Common myeloid progenitor, CD34-positive (primary cell): ENCODE measurements at places on chromosomes 5 and 9.

- DNase-seq = peak; percentile 53
Measured at GRCh38 chr5:87400305-87400899, 12.3 kb downstream of the CCNH start.

- DNase-seq = peak; percentile 91
Measured at GRCh38 chr5:168585119-168585856, 6.1 kb upstream of the PANK3 start.

DNA sequence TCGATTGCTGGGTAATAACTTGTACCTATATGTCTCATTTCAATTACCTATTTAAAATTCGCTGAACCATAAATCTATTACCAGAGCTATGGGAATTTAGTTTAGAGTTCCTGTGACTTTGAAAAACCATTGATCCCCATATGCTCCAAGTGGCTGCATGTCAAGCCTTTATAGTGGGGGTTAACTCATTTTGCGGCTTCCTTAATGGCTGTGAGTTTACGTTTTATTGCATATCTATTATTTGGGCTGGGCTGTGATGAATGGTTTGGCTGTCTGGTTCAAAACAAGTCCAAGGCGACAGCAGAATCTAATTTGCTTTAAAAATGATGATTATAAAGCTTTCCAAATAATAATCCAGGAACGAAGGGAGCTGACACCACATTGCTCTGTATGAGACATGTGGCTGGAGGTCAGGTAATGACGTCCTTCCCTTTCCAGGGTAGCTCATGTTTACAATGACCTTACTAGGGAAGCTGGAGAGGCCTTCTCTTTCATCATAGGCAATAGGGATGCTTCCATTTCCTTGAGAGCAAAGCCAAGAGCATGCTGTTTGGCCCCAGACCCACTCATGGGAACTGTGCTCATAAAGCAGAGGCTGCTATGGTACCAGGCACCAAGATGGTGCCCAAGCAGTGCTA lies 258.3 kb downstream of the HSPA4 start:
- DNase-seq = no peak

DNA sequence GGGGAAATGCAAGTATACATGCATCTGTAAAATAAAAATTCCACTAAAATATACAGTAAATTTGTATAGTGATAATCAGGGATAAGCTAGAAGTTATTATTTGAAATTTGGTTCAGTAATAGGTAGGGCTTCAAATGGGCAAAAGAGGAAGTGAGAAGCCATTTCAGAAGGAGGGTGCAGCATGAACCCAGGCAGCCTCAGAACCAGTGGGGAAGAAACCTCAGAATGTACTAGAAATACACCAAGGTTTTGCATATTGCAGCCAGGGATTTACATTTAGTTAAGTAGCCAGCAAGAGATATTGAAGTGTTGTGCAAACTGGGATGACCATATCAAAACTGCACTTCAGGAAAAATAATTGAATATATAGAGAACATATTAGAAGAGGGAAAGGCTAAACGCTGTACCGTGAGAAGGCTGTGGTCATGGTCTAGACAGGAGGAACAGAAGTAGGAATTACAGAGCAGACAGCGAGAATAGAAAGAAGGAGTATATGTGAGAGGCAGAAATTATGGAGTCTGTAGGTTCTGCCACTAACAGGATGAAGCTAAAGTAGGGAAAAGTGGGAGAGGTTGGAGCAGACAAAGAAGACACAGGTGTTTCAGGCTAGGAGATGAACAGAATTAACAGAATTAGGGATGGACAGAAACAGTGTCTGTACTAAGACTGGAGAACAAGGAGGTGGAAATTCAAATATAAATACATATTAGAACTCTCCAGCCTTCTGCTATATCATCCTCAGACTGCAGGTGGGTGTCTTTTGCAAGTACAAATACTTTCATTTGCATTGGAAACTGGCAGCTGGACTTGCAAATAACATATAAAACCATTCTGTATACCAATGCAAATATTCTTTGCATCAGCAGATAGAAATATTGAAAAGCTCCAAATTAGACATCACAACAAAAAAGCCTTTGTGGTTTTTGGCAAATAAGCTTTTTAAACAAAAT lies 335.6 kb downstream of the ZNF608 start:
- no peak for DNase-seq

DNA sequence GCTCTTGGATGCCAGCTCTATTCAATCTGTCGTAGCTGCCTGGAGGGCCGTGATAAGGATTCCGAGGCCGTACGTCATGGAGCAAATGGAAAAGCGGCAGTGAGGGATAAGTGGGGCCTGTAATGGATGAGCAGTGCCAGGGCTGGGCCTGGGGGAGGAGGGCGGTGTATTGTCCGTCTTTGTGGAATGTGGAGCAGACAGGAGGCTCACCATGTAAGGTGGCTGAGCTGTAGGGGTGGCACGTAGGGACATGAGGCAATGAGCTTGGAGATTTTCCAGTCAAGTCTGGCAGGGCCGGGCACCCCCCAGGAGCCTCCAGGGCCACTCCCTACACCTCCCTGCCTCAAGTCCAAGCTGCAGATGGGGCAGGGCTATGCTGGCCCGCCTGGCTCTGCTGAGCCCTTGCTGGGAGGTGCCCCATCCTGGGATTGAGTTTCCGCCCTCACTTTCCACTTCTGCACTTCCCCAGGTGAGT lies 29.2 kb downstream of the NCS1 start:
- no peak for DNase-seq

DNA sequence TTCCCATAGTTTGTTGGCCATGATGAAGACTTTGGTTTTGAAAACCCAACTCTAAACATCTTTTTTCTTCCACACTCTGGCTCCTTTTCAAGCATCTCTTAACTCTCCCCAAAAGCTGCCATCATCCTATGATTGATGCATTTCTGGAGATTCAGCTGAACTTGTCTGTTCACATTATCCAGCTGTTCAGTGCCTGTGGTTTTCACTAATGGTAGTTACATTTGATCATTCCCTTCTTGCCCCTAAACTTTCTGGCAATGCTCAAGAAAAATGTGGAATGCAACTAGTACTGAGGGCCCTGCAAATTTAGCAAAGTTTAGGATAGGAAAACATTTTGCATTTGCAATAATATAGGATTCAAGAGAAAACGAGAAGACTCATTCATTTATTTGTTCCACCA lies 267.5 kb downstream of the ENC1 start:
- DNase-seq = no peak
